ENCODE measurements at places on chromosomes 11 and 22.

GRCh38 chr11:8093931-8094575 is 13.0 kb downstream of the TUB start:
- H3K4me1 ChIP-seq, result no peaks in the 10 kb centered on the region
- H3K36me3 ChIP-seq, result peaks cover 2% of the 10 kb centered on the region
- no peaks in the 10 kb centered on the region for H3K27me3 ChIP-seq
- H3K4me3 ChIP-seq, result no peak overlapping the region
- H3K27ac ChIP-seq, result peak overlapping the region; percentile 57

DNA sequence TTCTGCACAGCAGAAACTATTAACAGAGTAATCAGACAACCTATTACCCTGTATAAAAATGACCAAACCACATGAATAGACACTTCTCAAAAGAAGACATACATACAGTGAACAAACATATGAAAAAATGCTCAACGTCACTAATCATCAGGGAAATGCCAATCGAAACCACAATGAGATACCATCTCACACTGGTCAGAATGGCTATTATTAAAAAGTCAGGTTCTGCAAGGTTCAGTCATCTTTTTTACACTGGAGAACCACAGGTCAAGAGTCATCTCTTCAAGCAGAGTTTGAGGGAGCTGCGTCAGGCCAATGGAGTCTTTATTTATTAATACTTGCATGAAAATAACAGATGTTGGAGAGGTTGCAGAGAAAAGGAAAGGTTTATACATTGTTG is 40.4 kb downstream of the RCN1 start:
- DNase-seq, result no peak
- no peak overlapping the region for H3K4me3 ChIP-seq
- no peaks in the 10 kb centered on the region for H3K4me1 ChIP-seq
- peaks cover 9% of the 10 kb centered on the region for H3K27me3 ChIP-seq

DNA sequence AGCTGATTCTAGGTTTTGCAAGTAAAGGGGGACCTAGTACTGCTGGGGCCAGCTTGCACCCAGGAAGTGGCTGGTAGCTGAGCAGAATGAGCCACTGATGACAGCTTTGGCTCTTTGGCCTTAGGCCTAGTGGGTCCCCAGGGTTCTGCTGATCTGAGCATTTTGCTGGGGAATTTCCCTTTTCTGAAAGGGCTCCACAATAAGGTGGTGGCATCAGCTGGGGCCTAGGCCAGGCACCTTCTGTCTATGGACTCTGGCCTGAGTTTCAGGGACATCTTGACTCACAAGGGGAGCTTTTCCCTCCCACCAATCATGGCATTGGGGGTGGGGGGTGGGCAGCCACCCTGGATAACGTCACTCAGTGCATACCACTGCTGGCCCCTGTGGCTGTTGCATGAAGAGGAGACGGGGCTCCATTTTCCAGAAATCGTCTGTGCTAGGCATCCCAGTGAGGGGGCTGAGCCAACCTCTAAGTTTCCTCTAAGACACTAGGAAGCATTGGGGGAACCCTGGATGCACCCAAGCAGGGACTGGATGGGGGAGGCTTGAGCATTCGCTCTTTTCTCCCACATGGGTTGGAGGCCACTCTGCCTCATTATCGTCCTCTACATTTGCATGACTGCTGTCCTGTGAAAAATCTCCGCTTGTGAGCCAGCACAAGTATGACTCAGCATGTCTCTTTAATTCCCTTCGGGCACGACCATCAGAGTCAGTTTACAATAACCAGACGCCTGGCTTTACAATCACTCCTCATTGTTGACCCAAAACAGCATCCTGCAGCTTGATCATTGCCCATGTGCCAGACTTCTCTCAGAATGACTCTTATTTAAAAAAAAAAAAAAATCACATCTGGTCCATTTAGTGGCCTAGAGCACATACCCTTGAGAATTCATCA is 145.0 kb upstream of the THY1 start:
- DNase-seq, result no peak
- H3K27ac ChIP-seq, result no peak overlapping the region
- H3K27me3 ChIP-seq, result peaks cover 2% of the 10 kb centered on the region
- H3K4me1 ChIP-seq, result peaks cover 6% of the 10 kb centered on the region

DNA sequence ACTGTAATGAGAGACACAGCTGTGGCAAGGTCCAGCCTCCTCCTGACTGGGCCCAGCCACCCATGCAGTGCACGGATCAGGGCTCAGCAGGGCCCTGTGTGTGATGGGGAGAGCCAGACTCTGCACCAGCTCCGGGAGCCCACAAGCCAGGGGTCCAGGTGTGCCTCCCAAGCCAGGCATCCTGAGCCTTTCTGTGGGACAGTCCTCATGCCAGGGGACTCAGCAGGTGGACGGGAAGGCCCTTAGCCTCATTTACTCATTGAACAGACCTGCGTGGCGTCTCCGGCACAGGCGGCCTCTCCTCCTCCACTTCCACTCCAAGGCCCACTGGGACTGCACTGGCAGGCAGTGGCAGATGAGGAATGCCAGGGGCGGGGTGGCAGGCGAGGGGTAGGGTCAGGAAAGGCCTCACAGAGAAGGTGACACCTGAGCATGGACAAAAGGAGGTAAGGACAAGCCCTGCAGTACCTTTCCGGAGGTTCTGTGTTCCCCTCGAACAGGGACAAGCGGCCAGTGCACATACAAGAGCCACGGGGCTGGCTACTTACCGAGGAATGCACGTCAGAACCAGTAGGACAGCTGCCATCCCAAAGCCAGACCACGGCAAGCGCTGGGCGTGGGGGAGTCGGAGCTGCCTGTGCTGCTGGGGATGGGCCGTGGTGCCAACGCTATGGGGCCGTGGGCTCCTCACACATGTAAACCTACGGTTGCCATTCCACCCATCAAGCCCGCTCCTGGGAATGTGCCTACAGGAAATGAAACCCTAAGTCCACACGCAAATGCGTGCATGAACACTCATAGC is 52.7 kb downstream of the IGF2 start:
- H3K27me3 ChIP-seq, result no peaks in the 10 kb centered on the region
- H3K27ac ChIP-seq, result no peak overlapping the region
- peaks cover 5% of the 10 kb centered on the region for H3K36me3 ChIP-seq
- peak; percentile 5 for DNase-seq

DNA sequence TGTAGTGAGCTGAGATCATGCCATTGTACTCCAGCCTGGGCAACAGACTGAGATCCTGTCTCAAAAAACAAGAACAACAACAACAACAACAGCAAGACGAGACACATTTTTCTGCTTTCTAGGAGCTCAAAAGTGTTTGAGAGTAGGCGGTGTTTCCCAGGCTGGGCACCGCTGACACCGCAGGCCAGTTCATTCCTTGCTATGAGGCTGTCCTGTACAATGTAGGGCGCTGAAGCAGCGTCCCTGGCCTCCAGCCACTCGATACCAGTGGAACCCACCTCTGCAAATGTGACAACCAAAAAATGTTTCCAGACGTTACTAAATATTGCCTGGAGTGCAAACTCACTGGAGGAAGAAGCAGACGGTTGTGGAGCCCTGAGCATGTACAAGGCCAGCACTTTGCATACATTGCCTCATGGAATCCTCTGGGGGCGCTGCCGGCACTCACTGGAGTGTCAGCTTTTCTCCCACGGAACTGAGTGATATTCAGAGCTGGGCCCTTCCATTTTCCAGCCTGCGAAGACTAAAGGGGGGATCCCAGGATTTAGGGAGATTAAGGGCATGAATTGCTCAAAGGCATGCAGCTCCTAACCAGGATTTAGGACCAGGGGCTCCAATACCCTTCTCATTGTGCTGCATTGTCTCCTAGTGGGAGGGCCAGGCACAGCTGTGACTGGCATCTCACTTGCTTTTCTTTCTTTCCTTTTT is 5.8 kb upstream of the MIEF1 start:
- no peak for DNase-seq
- H3K4me3 ChIP-seq, result no peak overlapping the region
- H3K27ac ChIP-seq, result peak overlapping the region; percentile 45
- H3K4me1 ChIP-seq, result peaks cover 6% of the 10 kb centered on the region
- H3K27me3 ChIP-seq, result no peaks in the 10 kb centered on the region

DNA sequence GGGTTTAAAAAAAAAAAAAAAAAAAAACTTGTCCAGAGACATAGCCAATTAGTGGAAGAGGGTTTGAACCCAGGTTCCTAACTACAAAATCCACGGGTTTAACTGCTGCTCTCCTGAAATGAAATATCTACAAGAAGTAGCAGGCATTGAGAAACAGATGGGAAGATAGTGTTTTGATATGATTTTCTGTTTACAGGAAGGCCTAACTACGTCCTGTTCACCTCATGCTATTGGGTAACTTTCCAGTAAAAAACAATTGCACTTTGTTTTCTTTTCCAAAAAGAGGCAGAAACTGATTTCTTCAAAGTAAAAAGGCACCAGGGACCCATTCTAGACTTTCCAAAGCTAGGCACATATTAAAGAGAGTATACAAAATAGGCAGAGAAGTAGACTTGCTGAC is 5.9 kb upstream of the C11orf91 start:
- no peak overlapping the region for H3K4me3 ChIP-seq
- no peak overlapping the region for H3K27ac ChIP-seq
- H3K27me3 ChIP-seq, result no peaks in the 10 kb centered on the region
- DNase-seq, result no peak

GRCh38 chr22:28903080-28903479 is 19.7 kb downstream of the ZNRF3 start:
- H3K27me3 ChIP-seq, result peaks cover 9% of the 10 kb centered on the region
- no peaks in the 10 kb centered on the region for H3K36me3 ChIP-seq
- peaks cover 15% of the 10 kb centered on the region for H3K4me1 ChIP-seq
- no peak for DNase-seq

GRCh38 chr11:134640971-134641968 is 229.2 kb upstream of the B3GAT1 start:
- no peaks in the 10 kb centered on the region for H3K4me1 ChIP-seq
- DNase-seq, result no peak
- no peaks in the 10 kb centered on the region for H3K36me3 ChIP-seq
- no peak overlapping the region for H3K4me3 ChIP-seq

GRCh38 chr22:19820880-19821522 is 33.7 kb downstream of the GNB1L start:
- DNase-seq, result peak; percentile 8
- no peak overlapping the region for H3K27ac ChIP-seq
- H3K4me1 ChIP-seq, result no peaks in the 10 kb centered on the region
- H3K4me3 ChIP-seq, result no peak overlapping the region
- no peaks in the 10 kb centered on the region for H3K27me3 ChIP-seq

GRCh38 chr22:26409719-26410335 is 19.2 kb upstream of the ASPHD2 start:
- no peak for DNase-seq
- no peaks in the 10 kb centered on the region for H3K36me3 ChIP-seq
- H3K4me1 ChIP-seq, result peaks cover 1% of the 10 kb centered on the region
- H3K4me3 ChIP-seq, result no peak overlapping the region
- H3K27me3 ChIP-seq, result peaks cover 18% of the 10 kb centered on the region

GRCh38 chr22:50445880-50446707 is 28.7 kb downstream of the SBF1 start:
- no peak for DNase-seq
- H3K36me3 ChIP-seq, result peaks cover 16% of the 10 kb centered on the region
- peak overlapping the region; percentile 56 for H3K27ac ChIP-seq

DNA sequence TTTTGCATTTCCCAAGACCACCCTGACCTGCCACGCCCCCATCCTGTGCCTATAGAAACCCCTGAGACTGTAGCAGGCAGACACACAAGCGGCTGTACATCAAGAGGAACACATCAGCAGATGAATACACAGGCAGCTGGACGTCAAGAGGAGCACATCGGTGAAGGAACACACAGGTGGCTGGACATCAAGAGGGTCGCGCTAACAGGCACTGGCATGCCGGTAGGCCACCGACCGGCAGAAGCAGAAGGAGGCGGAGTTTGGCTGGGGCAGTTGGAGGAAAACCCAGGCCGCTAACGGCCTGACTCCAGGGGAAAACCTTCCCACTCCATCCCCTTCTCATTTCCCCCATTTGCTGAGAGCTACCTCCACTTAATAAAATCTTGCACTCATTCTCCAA is 5.4 kb upstream of the IPO7 start:
- H3K27me3 ChIP-seq, result no peaks in the 10 kb centered on the region
- no peaks in the 10 kb centered on the region for H3K36me3 ChIP-seq
- H3K4me3 ChIP-seq, result no peak overlapping the region

GRCh38 chr11:6570691-6571427 is 32.6 kb downstream of the RRP8 start:
- H3K27me3 ChIP-seq, result no peaks in the 10 kb centered on the region
- H3K27ac ChIP-seq, result no peak overlapping the region
- H3K4me1 ChIP-seq, result no peaks in the 10 kb centered on the region
- no peak overlapping the region for H3K4me3 ChIP-seq
- peaks cover 3% of the 10 kb centered on the region for H3K36me3 ChIP-seq
- DNase-seq, result no peak

DNA sequence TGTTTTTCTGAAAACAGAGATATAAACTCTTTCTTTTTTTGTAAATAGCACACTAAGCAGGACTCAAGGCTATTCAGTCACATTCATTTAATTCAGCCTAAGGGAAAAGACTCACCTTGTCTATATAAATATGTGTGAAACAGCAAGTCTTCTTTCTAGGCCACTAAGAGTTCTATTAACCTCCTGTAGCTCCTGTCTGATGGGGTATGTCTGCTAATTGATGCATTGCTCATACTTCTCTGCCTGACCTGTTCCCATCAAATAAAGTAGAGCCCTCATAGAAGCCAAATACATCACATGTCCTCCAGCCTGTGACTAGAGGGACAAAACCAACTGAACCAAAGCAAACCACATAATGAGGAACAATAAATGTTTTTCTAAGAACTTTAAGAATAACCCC is 68.2 kb downstream of the MSANTD4 start:
- no peak overlapping the region for H3K4me3 ChIP-seq
- H3K27me3 ChIP-seq, result no peaks in the 10 kb centered on the region
- no peak for DNase-seq

DNA sequence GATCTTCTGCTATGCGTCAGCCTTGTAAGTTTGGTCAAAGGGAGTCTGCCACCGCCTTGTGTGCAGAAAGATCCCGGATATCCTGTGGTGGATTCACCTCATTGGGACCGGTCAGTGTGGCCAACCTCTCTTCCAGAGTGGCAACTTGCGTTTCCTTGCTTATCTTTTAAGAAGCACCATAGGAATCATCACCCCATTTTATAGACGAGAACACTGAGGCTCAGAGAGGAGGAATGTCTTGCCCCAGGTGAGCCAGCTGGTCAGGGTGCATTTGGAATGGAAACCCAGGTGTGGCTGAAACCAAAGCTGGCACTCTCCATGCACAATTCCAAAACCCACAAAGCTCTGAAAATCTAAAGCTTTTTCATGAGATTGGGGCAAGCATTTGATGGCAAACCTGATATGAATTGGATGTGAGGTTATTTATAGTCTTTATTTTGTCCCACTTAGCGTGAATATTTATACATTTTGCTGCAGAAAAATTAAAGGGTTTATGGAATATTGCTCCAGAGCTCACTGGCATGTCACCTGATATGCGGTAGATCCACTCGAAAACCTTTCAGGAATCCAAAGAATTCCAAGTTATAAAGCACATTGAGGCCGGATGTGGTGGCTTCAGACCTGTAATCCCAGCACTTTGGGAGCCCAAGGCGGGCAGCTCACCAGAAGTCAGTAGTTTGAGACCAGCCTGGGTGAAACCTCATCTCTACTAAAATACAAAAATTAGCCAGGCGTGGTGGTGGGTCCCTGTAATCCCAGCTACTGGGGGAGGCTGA is 12.1 kb upstream of the EIF3D start:
- H3K27me3 ChIP-seq, result peaks cover 12% of the 10 kb centered on the region
- no peak overlapping the region for H3K4me3 ChIP-seq
- no peak overlapping the region for H3K27ac ChIP-seq

GRCh38 chr11:88596786-88597185 is 259.2 kb upstream of the CTSC start:
- no peak for DNase-seq
- no peaks in the 10 kb centered on the region for H3K27me3 ChIP-seq
- H3K36me3 ChIP-seq, result no peaks in the 10 kb centered on the region
- no peaks in the 10 kb centered on the region for H3K4me1 ChIP-seq
- no peak overlapping the region for H3K4me3 ChIP-seq
